Cortex of kidney (tissue), 1 donor: ENCODE measurements at places on chromosomes 3 and 15.

DNA sequence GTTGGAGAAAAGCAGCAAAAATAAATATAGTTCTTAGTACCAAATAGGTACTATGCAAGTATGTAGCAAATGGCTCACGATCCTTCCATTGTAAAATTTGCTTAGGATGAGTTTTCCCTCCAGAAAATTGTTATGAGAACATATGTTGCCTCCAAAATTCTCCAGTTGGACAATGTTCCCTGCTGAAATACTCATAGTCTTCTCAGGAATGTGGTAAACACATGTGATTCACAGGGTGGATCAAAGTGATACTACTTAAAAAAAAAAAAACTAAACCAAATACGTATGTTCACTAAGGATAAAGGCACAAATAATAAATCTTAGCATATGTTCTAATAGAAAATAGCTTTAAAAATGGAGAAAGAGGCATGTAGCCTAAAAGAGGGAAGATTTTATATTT is 84.3 kb upstream of the ZNF385D start:
- no peak for DNase-seq

DNA sequence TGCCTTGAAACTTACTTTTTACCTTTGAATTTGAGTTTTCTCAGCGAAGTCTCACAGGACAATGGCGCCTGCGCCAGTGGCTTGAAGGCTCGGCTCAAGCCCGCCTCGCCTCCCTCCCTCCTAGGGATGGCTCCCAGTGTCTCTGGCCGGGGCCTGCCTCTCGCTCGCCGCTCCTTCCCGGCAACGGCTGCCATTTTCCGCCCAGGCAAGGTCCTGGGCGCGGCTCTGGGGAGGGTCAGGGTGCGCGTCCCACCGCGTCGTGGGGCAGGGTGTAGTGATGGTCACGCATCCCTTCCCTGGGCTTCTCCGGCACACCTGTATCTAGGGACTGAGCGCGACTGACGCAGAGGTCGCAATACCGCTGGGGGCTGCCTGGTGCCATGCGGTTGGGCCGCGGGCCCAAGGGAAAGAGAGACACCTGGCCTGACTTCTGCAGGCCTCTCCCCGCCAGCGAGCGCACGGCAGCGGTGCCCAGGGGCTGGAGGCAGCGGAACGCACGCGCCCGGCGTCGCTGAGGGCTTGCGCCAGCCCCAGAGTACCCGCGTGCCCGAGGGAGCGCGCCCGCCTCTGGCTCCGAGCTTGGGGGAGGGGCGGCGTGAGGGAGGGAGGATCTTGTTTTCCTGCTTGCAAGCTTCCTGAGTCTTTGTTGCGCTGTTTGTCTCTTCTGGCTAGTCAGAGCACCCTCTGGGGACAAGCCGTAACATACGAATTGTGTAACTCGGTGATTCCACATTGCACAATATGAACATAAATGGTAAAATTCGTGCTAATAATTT is 20.7 kb upstream of the FEM1B start:
- peak; percentile 23 for DNase-seq

- no peak for DNase-seq
Measured at GRCh38 chr15:89898614-89899294, 5.0 kb upstream of the AP3S2 start.

- no peak for DNase-seq
Measured at GRCh38 chr3:31133541-31133940, 239.1 kb upstream of the GADL1 start.

- no peak for DNase-seq
Measured at GRCh38 chr3:95923496-95924210, 890.7 kb upstream of the EPHA6 start.

GRCh38 chr3:69585472-69585871 is 153.8 kb upstream of the MITF start:
- no peak for DNase-seq

GRCh38 chr3:114498539-114499370 is 204.9 kb downstream of the TIGIT start:
- no peak for DNase-seq

- no peak for DNase-seq
Measured at GRCh38 chr15:41499109-41499851, 5.6 kb downstream of the ITPKA start.

DNA sequence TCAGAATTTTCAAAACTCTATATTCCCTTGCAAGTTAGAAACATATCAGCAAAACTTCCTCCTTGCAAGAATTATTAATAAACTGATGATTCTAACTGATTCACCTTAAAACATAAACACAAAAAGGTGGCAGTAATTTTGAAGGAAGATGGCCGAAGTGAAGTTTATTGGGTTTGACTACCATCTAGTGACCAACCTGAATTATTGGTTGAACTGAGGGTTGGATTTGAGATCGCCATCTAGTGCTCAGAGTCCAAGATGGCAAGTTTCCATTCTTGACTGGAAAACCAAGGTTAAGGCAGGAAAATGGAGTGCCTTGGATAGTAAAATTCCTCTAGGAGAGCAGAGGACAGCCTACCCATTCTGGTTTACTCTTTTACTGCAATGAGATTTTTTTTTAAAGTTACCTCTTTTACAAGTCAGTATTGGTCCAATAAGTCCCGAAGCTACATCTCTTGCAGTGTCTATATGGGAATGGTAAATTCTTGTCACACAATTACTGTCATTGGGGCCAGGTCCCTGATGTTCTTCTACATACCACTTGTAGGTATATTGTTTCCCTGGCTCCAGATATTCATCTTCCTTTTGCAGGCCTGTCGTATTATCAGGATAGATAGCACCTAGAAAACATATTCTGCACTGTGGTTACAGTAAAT is 51.6 kb upstream of the CP start:
- DNase-seq: no peak

DNA sequence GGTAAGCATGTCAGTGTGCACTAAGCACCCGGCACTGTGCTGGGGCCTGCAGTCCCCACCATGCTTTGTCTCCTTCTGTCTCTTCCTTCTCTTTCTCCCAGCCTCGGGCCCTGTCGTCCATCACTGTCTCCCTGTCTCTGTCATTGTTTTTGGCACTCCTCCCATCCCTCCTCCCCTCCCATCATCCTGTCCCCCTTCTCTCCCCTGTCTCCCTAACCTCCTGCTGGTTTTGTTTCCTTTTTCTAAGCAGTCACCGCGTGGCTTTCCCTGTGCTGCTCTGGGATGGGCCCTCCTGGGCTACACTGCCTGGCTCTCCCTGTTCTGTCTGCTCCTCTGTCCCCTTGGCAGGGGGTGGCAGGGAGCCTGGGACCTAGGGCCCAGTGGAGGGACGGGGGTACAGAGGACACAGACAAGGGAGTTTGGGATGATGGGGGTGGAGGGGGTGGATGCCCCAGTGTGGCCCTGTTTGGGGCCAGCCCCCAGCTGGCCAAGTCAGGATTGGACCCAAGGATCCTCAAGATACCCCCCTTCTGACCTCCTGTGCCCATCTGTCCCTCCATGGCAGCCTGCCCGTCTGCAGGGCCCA is 5.7 kb downstream of the CHST13 start:
- no peak for DNase-seq

DNA sequence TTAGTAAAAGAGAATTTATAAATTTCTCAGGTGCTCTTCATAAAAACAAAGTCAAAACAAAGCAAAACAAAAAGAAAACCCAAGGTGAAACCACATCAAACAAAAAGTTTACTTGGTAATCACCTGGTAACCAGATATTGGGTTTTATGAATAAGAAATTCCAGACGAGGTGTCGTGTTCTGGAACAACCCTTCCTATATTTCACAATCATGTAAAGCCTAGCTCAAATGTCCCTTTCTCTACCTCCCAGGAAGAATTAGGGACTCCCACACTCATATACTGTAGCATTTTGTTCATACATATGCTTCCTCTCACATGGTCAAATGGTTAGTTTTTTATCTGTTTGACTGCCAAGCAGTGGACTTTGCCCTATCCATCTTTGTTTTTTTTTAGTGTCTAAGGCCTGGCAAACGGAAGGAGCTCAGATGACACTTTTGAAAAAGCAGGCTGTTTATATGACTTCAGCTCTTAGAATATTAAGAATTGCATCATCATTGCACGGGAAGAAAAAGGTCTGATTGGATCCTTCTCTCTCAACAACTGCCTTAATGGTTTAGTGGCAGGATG is 326.7 kb upstream of the TBL1XR1 start:
- no peak for DNase-seq

DNA sequence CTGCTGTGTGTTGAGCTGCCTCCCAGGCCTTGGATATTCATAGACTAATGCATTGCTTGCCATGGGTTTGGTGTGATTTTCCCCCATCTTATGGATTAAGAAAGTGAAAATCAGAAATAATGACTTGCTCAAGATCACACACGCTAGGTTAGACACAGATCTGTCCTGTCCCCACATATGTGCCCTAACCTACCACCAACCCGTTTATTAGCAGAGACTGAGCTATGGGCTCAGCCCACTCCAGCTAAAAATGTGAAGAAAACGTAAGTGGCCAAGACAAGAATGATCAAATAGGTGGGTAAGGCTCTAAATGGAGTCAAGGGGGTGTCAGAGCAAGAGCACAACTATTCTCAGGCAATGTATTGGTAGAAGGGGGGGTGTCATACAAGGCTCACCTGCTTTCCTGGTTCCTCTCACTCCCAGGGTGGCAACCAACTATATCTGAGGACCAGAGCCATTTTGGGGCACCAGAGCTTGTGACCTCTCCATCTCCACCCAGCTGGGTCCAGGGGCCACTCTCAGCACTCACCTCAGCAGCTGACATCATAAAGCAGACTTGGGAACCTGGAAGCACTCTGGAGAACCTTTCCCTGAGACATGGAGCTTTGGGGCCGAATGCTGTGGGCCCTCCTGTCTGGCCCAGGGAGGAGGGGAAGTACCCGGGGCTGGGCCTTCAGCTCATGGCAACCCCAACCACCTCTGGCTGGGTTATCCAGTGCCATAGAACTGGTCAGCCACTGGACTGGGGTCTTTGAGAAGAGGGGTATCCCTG is 1.4 kb downstream of the HEMK1 start:
- no peak for DNase-seq

DNA sequence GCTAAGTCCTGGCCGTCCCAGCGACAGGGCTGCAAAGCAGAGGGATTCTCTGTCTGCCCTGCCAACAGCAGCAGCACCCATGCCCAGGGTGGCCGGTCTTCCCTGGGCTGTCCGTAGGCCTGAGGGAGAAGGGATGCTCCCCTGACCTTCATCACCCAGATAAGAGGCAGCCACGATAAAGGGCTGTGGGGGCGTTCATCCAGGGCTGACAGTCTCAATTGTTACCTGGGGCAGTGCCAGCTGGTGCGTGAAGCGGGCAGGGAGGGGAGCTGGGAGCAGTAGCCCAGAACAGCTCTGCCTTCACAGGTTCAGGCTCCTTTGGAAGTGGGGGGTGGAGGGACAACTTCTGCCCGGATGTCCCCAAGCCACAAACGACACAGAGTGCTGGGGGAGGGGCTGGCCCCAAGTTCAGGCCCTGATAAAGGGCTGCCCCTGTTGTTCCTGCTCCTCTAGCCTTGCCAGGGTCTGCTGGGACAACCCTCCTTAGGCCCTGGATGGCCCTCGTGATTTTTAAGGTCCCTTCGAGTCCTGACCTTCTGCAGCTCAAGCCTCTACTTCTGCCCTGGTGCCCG is 94.7 kb downstream of the RAB11A start:
- DNase-seq: no peak

- DNase-seq: no peak
Measured at GRCh38 chr15:29687204-29687815, 135.0 kb downstream of the TJP1 start.

DNA sequence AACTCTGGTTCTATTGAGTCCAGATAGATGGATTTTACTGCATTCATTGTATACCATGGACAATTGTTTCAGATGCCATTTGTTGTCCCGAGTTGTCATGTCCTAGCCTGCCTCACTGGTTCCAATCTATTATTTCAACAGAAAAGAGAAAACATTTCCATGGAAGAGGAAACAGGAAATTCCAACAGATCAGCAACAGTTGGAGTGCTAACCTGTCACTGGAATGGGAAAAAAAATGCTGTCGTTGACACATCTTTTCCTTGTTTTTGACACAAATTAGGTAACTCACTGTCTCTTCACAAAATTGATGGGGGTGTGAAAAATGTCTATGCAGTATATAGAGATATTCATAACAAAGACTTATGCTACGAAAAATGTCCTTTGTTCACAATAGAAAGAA is 432.0 kb upstream of the TBL1XR1 start:
- no peak for DNase-seq

GRCh38 chr3:172150913-172151650 is 111.7 kb downstream of the FNDC3B start:
- DNase-seq: no peak

GRCh38 chr3:55294557-55294956 is 192.5 kb downstream of the WNT5A start:
- no peak for DNase-seq
